CD4-positive, alpha-beta T cell treated with Interleukin-6 for 4 hours (primary cell): ENCODE measurements at places on chromosomes 3 and 15.

DNA sequence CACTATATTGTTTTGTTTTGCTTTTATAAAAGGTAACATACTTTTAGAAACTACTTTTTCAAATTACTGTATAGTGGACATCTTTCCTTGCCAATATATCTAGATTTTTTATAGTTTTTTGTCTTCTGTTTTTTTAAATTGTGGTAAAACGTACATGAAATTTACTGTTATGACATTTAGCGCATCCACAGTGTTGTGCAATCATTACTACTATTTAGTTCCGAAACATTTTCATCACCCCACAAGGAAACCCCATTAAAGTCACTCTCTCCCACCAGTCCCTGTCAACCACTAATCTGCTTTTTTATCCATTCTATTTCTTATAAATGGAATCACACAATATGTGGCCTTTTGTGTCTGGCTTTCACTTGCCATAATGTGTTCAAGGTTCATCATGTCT is 54.8 kb downstream of the TMEM266 start:
- no peak for DNase-seq

- no peak for DNase-seq
Measured at GRCh38 chr3:134017490-134017889, 12.2 kb downstream of the SLCO2A1 start.

DNA sequence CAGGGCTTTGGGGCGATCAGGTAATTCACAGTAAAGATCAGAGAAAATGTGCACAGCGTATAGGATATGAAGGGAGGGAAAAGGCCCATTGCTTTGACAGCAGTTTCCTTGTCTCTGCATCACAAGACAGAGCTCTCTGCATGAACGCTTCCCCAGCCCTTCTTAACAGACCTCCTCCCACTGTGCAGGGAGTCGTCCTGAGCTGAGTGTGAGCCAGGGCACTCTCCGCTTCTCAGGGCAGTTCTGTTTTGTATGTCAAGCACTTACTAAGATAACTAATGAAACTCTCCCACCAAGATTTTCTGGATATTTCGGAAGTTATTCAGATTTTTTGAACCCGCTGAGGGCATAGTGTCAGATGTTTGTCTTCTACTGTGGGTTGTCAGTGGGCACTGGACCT is 105.8 kb upstream of the C15orf61 start:
- no peak for DNase-seq

DNA sequence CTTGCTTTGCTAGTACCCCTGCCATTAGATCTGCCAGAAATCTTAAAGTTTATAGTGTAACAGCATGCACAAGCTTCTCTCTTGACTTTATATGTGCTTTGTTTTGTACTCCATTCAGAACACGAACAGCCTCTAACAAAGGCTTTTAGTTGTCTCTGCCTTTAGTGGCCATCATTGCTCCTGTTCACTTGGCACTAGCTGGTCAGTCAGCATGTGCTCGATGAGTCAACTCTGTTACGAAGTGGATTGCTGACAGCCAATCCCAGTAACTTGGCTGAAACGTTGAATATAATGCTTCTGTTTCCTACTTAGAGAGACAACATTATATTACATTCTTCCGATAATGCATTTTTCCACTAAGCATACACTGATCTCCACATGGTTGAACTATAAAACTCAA is 349.2 kb downstream of the NAALADL2 start:
- no peak for DNase-seq

GRCh38 chr3:50388016-50388719 is 28.8 kb upstream of the TMEM115 start:
- no peak for DNase-seq

DNA sequence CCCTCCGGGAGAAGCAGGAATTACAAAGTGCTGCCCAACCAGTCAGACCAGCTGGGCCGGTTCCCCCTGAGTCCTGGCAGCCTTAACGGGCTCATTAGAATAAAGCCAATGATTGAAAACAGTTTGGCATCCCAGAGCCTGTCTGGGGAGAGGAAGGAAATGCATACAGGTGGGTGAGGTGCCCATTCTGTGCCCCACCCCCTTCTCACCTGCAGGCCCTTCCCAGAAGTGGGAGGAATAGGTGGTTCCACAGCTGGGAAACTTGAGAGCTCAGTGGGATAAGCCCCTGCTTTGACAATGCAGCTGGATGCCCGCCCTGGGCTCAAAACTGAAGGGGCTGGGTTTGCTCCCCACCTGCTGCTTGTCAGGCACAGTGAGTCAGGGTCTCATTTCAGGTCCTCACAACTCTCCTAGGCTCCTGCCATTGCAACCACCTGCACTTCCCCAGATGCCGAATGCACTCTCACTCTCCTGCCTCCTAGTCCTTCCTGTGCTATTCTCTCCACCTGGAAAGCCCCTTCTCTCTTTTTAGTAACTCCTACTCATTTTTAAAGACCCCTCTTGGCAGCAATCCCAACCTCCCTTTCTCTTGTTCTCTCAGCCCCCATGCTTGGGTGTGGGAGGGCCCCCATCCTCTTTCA is 5.5 kb upstream of the BUB1B start:
- no peak for DNase-seq

GRCh38 chr15:83565553-83566159 is 88.3 kb upstream of the ADAMTSL3 start:
- no peak for DNase-seq

DNA sequence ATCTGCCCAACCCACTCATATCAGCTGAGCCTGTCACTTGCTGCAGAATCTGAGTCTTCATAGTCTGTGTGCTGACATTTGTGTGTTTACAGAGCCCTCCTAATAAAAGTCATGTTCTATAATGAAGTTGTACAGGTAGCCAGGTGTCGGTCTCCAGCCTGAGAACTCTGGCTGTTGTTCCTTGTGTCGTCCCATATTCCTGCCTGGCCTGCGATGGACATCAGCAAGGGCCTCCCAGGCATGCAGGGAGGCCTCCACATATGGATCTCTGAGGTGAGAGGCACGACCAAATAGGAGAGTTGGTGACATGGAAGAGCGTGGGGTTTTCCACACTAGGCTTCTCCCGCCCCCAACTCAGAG is 2.9 kb downstream of the VILL start:
- DNase-seq, result no peak

DNA sequence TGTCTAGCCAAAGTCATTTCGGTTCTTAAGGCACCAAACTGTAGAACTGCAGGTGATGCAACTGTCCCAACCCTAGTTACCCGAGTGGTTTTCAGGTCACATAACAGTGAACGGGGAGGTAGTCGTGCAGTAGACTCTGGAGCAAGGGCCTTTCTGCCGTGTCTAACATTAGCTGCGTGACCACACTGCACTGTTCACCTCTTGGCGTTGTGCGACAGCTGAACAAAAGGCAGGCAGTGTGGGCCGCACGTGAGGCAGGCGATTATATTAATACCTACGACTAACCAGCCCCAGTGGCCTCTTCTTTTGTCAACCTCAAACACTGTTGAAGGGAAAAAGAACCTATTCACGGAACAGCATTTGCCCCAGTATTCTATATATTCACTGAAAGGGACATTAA is 2.8 kb downstream of the LRRN1 start:
- no peak for DNase-seq

DNA sequence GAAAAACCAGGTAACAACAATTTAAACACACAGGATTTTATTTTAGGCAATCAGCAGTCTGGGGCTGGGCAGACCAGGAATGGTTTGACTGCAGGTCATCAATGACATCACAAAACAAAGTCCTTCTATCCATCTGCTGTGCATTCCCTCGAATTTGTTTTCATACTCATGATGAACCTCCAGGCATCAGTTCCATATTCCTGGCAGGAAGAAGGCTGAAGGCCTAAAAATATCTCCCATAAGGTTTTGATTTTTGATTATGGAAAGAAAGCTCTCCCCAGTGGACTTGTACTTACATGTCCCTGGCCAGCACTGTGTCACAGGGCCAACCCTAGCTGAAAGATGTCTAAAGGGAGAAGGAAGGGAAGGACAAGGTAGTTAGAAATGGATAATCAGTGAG is 107.4 kb downstream of the PEAK1 start:
- DNase-seq, result no peak

GRCh38 chr15:25239471-25240345 is 199.1 kb downstream of the UBE3A start:
- DNase-seq, result no peak

- DNase-seq, result no peak
Measured at GRCh38 chr15:95957861-95958260, 372.6 kb upstream of the NR2F2 start.

DNA sequence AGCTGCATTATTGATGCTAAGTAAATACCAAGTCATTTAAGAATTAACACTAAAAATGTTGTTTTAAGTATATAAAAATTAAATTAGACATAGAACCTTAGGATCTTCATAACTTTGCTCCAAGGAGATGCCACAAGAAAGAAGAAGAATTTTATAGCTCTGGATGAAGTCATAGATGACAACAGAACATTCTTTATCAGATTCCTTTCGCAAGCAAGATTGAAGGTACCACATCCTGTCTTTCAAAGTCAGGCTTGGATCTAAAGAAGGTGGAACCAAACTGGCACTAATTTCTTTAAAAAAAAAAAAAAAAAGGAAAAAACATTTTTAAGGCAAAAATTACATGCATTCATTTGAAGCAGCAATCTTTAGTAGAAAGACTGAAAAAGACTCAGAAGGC is 62.5 kb downstream of the POLQ start:
- DNase-seq, result no peak

- no peak for DNase-seq
Measured at GRCh38 chr15:91456251-91456718, 356.2 kb downstream of the SV2B start.

DNA sequence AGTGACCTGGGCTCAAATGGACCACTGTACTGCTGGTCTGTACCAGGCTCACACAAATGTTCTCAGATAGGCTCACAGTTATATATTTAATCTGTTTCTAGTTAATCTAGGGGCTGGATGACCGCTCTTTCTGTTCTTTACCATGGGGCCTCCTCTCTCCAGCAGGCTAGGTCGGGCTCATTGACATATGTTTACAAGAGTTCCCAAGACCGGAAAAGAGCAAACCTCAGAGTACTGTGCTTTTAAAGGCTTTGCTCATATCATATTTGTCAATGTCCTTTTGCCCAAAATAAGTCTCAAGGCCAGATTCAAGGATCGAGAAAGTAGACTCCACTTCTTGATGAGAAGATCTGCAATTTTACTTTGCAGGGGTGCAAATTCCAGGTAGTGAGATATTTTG is 348.0 kb upstream of the EPHA6 start:
- no peak for DNase-seq

- no peak for DNase-seq
Measured at GRCh38 chr3:182837855-182838454, 44.7 kb downstream of the ATP11B start.

DNA sequence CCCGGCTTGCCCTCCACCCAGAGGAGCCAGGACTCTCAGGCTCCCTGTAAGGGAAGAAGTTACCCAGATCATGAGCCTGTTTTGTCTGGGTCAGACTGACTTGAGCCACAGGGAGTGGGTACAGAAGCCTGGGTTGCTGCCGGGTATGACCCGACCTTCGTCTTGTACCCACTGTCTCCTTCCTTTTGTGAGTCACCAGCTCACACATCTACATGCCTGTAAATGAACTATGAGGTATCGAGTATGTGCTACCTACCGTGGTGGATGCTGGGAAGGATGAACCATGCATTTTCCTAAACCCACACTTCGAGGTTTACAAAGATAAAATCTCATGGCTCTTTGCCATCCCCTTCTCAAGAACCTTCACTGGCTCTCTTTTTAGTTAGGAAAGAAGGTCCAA is 56.9 kb downstream of the CACNA1D start:
- no peak for DNase-seq

- DNase-seq, result no peak
Measured at GRCh38 chr15:90153658-90154057, 47.5 kb upstream of the SEMA4B start.

- DNase-seq, result no peak
Measured at GRCh38 chr3:37628711-37629301, 232.9 kb upstream of the CTDSPL start.

DNA sequence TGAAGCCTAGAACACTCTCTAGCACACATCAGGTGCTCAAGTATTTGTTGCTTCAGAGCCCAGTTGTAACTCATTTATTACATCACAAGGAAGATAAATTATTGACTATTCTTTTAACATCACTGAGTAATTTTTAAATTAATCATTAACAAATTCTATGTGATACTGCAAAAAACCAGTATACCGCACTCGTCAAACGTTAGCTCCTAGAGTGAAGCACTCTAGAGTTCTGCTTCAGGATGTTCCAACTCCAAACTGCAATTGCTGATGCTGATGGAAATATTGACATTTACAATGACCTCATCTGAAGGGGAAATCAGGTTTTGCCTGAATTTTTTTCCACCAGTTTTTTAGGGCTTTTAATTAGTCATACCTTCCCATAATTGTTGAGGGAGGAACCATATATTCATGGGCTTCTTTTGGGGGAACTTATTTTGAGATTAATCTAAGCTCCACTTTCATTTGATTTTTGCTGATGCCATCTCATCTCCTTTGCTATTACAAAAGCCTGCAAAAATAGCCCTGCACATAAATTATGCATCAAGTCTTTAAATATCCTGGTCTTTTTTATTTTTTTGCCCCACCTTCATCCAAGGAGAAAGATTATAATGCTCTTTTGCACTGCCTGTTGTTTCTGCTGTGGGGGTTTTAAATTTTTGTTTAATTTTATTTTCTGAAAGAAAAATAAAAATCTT is 123.0 kb upstream of the STAC start:
- DNase-seq, result no peak

GRCh38 chr15:29418178-29418577 is 148.6 kb upstream of the NSMCE3 start:
- DNase-seq, result no peak

DNA sequence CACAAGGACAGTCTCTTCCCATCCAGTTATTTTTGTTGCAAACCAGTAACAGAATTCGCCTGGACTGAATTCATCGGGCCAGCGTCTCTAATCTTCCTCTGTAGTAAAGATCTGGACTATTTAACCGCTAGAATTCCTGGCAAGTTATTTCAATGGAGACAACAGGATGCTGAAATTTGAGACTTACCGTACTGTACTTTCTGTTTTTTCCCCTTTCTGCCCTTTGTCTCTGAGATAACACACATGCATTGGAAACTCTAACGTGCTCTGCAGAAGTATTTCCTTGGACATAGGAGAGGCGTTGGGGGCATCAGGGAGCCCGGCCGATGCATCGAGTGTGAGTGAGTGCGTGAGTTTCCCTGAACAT is 61.5 kb downstream of the ASB7 start:
- no peak for DNase-seq

DNA sequence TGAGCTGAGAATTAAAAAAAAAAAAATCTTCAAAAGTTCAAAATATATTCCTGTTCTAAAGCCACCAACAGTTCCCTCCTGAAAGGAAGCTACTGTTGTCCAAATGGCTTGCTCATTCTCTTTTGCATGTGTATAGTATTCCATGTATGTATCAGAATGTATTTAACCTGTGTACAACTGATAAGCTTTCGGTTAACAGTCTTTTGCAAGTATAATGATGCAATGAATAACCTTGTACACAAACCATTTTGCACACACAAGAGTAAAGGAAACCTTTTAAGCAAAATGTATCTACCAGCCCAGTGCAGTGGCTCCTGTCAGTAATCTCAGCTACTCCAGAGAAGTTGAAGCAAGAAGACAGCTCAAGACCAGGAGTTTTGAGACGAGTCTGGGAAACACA is 32.6 kb downstream of the TOPBP1 start:
- DNase-seq, result no peak

DNA sequence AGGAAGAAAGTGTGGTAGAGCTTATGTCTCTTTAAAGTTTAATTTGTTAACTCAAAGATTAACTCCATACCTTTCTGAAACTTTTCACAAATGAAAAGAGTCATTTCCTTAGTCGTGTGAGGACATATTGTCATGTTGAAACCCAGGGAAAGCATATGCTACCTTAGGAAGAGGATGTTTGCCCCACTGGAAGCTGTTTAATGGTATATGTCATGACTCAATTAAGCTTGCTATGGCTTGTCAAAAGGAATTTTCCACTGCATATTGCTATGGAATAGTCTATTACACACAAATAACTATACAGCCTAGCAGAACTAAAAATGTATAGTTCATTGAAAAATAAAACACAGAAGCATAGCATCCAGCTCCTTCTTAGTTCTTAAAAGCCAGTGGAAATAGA is 69.9 kb downstream of the NSUN3 start:
- no peak for DNase-seq
